ENCODE measurements at places on chromosomes 16 and 17.

- no peak for DNase-seq
Measured at GRCh38 chr16:50173316-50173715, 20.2 kb downstream of the TENT4B start.

DNA sequence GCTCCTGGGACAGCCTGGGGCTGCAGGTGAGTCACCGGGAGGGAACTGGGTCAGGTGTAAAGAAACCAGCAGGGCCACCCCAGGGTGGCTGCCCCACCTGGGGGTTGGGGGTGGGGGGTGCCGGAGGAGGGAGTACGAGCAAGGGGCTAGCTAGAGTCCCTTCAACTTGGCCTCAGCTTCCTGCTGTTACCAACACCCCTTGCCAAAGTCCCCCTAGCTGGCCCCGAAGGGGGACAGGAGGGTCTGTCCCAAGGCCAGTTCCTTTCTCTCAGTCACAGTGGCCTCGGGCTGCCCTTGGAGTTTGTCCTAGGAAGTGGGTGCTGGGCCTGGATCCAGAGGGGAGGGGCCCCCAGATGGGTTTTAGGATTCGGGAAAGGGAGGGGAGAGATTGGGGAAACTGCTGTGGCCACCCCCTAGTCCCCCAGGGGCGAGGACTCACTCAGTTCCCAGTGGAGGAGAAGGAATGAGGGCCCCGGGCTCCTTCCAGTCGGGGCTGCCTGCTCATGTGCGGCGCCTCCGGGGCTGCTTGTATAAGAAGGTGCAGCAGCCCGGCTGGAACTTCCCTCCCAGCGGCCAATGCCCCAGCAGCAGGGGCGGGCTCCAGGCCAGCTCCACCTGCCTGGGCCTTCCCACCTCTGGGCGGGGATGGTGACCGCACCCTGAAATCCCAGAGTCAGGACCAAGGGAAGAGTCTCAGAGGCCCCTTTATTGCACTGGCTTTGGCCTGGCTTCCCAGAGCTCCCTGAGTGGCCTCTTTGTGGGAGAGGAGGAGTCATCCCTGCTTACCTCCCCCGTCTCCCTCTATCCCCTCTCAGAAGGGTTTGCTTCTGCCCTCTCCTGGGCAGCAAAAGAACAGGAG is 7.3 kb downstream of the ARHGAP27 start:
- DNase-seq, result no peak

DNA sequence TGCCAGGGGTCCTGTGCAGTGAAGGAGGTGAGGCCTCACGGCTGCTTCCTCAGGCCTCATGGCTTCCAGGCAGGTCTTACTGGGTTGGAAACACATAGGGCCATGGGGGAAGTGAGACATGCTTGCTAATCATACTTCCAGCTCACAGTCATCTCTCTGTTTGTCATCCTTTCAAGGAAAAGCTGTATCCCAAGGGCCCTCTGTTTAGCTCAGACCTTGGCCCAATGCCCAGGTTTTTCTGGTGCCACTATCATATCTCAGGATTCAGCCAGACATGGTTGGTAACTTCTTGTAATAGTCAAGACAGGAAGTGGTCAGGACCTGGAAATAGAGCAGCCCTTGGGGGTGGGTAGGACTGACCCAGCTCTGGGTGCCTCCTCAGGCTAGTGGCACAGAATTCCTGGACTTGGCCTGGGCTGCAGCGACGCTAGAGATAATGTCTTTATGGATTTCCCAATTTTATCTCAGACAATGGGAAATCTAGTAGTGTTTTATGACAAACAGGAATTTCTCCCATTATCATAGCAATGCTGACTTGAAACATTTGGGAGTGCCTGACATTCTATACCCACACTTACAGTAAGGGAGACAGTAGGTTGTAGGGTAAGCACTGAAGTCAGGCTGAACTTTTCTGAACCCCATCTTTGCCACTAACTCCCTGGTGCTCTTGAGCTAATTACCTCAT is 13.5 kb upstream of the ITGB3 start:
- no peak for DNase-seq

DNA sequence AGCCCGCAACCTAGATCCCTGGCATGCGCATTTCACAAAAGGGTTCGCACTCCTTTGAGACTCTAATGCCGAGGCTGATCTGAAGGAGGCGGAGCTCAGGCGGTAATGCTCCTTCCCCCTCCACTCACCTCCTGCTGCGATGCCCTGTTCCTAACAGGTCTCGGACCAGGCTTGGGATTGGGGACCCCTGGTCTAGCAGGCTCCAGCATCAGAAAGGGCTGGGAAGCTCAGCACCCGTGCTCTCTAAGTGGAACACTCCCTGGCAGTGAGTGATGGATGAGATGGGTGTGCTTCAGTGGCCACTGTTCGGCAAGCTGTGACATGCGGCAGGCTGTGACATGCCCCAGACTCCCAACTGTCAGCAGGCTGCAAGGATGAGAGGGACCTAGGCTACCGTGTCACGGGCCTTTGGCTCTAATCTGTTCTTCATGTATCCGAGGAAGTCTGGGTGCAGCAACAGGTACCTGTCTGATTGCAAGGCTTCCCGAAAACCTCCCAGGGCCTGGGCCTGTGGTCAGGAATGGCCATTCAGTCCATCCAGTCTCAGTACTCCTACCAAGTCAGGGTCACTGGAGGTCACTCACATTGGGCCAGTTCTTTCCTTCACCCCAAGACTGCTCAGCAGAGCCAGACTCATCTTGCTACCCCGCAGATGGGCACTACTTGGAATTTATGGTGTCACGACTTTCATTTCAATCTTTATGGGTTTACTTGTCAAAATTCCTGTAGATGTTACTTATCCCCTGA is 1.3 kb upstream of the ST6GALNAC2 start:
- DNase-seq, result no peak

DNA sequence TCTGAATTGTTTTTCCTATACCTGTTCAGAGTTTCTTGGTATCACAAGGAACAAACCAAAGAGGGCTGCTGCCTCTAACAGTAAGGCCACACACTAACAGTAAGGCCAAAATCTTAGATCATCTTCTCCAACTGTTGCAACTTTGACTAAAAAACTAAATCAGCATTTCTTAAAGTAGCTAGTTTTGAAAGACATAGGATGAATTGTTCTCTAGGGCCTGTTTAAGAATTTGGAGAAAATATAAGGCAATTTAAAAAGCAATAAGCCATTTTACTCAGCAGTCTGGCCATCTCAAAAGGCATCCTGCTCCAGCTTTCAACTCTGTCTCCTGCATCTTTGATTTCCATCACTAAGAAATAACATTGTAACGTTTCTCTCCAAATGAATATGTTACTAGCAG is 105.0 kb upstream of the MON1B start:
- DNase-seq, result no peak

- no peak for DNase-seq
Measured at GRCh38 chr17:49745175-49746139, 18.5 kb downstream of the FAM117A start.

DNA sequence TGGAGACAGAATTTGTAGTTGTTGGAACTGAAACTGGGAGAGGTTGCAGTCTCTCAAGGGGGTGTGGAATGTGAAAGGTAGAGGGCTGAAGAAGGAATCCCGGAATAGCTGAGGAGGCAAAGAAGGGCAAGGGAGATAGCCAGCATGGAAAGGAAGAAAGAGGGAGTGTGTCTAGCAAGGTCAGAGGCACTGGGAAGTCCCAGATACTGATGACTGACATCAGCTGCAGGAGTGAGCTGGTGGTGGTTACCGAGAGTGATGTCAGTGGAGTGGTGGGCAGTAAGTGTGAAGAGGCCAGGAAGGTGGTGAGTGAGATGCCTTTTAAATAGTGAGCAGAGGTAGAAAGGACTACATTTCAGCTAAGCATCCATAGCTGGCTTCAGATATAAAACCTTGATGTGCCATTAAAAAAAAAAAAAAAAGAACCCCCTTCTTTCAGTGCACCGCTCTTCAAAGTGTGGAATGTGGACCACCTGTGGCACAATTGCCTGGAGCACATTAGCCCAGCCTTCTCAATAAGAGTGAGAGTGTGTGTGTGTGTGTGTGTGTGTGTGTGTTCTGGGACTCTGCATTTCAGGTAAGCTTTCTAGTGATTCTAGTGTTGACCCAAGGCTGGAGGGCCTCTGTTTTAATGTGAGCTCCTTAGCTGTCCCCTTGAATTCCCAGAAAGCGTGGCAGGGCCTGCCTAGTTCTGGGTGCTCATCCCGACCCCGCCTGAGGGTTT is 8.5 kb downstream of the PRMT7 start:
- DNase-seq, result no peak

DNA sequence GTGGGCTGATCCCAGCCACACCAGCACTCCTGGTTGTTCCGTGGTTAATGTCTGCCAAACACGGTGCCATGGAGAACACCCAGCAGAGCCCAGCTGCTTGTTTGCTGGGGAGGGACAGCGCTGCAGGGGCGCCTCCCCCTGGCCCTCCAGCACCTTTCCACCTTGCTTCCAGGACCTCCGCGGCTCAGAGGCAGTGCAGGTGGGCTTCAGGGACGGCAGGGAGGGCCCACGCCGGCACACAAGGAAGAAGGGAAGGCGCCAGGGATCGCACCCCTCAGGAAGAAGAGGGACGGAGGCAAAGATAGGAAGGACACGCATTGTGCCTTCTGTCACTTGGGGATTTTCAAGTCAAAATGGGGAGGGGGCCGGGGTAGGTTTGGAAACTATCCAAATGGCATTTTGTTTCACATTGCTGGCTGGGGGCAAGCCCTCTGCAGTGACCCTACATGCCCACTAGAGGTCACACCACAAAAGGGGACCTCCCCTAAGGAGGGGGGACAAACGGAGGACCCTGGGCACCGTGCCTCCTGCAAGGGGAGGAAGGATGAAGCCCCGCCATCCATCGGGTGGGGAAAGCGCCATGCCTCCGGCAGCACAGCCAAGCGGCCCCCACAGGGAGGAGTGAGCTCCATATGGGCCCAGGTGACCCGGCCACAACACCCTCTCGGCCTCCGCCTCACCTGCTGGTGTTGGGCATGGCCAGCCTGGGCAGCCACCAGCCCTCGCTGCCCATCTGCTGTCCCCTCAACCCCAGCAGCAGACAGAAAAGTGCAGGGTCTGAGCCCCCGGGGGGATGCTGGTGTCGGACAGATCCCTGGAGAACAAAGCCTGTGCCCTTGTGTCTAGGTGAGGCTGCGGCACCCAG is 7.5 kb upstream of the C16orf95 start:
- DNase-seq, result peak; percentile 23

DNA sequence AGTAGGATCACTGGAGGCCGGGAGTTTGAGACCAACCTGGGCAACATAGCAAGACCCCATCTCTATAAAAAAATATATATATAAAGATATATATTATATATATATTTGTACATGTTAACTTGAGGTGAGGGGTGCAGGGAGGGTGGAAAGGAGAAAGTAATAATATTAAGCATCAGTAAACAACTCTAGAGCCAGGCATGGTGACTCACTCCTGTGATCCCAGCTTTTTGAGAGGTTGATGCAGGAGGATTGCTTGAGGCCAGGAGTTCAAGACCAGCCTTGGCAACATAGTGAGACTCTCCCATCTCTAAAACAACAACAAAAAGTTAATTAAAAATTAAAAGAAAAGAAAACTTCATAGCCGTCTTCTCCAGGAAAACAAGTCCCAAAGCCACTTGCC is 61.7 kb upstream of the SMURF2 start:
- no peak for DNase-seq

DNA sequence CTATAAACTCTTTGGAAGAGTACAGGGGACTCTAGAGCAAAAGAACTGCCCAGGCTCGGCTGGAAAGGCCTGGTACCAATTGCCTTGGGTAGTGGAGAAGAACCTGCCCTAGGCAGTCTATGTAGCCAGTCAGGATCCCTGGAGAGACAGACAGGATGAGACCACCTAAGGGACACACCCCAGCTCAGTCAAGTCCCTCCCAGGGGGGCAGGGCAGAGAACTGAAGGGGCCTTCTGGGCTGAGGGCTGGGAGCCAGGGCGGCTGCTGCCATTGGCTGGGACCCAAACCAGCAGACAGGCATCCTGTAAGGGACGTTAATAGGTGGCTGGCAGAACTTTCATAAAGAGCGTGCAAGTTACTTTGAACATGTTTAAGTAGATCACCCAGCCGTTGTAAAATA is 12.8 kb upstream of the SLC38A8 start:
- no peak for DNase-seq

- DNase-seq, result no peak
Measured at GRCh38 chr16:16073001-16073545, 123.7 kb downstream of the ABCC1 start.

DNA sequence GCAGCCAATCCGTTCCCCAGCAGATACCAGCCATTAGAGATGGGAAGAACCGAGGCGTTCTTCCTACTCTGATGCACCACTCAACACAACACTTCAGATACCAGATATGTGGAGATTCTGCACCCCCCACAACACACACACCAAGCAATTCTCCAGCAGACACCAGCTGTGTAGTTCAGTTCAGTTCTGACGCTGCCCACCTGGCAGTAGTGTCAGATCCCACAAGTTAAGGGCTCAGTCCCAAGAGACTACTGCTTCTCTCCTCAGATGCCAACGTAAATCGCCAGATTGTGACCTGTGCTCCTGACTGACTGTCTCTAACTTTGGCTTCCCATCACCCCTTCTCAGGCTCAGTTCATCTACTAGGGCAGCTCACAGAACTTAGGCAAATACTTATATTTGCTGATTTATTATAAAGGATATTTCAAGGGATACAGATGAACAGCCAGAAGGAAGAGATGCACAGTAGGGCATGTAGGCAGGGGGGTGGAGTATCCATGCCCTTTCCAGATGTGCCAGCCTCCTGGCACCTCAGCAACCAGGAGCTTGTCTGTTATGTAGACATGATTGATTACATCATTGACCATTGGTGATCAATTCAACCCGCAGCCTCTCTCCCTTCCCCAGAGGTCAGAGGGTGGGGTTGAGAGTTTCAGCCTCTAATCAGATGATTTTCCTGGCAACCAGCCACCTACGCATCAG is 110.6 kb downstream of the PRKCA start:
- no peak for DNase-seq

DNA sequence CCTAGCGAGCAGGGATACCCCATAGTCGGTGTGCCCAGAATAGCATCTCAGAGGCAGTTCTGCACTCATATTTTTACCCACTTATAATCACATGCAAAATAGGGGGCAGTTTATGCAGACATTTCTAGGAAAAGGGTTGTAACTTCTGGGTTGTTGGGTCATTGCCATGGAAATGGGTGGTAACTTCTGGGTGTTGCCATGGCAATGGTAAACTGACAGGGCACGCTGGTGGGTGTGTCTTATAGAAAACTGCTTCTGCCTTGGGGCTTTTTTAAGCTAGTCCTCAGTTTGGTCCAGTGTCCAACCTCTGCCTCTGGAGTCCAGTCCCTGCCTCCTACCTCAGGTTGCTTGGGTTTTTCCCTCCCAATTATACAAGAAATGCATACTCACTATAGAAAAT is 7.4 kb upstream of the SPAG9 start:
- no peak for DNase-seq

DNA sequence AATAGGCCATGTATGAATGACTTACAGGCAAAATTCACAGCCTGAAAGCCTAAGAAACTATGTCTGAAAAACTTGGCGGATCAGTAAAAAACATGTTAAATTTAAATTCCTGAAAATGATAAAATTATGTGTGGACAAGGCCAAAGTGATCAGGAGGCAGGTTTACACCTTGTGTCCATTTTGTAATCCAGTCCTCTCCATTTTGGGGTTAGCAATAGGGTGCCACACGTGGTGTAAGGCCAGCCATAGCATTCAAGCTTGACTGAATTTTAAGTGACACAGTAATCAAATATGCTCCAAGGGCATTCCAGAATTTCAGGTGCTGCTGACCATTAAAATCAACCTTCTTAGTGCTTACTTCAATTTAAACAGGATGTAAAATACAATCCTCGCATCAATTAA is 2.7 kb downstream of the RNF43 start:
- no peak for DNase-seq

GRCh38 chr16:67150047-67150832 is 558 bp downstream of the B3GNT9 start:
- no peak for DNase-seq

- DNase-seq, result no peak
Measured at GRCh38 chr16:50679676-50680555, 1.2 kb downstream of the SNX20 start.

GRCh38 chr17:42475121-42475520 is 16.4 kb downstream of the ATP6V0A1 start:
- DNase-seq, result no peak
